ENCODE measurements at places on chromosomes 4 and X.

DNA sequence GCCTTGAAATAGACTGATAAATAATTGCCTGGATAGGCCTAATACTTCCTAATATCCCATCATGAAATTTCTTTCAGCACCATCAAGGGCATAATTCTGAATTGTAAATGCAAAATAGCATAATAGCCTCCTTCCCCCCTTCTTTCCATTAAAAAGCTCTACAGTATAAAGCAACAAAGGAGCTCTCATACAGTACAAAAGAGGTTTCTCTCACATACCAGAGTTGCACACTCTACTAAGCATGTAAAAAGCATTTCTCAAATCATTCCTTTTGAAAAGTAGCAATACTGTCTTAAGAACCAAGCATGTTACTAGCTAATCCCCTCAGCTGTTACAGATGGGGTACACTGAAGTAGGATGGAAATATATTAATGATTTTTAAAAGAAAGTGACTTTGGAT lies 509.0 kb downstream of the KLHL13 start:
- no peak for DNase-seq

GRCh38 chr4:99961711-99962110 lies 11.6 kb upstream of the H2AZ1 start:
- DNase-seq, result no peak

DNA sequence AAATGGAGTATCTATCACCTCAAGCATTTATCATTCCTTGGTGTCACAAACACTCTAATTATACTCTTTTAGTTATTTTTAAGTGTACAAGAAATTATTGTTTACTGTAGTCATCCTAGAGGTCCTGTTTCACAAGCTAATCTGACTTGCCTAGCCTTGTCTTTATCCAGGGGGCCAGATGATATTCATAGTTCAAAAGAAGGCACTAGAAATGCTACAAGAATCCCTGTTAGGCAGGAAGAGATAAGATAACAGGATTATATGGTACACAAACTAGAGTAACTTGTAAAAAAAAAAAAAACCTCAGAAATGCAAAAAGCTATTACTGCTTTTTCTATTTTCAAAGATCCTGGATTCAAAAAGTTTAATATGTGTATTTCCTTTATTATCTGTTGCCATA lies 95.8 kb downstream of the MBNL3 start:
- no peak for DNase-seq

DNA sequence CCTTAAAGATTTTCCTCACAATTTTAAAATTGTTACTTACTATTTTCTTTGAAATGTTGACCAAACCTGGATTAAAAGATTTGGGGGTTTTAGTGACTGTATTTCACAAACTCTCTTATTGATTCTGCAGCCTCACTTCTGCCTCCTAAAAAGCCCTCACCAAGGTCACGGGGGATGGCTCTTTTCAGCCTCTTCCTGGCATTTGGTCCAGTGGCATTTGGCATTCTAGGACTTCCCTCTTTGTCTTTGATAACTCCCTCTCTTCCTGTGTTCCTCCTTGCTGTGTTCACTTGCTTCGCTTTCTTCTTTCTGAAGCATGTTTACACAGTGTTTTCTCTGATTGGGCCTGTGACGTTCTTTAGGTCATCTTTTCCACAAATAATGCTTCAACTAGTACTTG lies 21.5 kb downstream of the PKD2 start:
- DNase-seq, result no peak

- no peak for DNase-seq
Observed at GRCh38 chr4:11529625-11530201, 101.0 kb upstream of the HS3ST1 start.

- no peak for DNase-seq
Observed at GRCh38 chr4:10893395-10893794, 208.8 kb upstream of the CLNK start.

DNA sequence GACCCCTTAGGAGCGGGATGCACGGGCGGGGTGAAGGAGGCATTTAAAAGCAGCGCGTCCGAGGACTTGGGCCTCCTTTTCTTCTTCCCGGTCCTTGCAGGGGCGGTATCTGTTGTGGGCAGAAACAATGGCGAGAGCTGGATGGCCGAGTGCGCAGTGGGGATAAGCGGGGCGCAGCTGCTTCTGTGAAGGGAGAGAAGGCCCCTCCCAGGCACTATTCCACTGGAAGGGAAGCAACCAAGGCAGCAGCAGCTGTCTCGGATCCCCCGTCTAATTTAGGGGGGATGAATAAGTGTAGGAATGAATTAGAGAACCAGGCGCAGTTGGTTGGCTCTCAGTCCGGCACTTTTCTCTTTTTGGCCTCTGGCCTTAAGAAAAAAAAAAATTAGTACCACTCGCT lies 995 bp downstream of the SMARCA5 start:
- DNase-seq, result no peak

- DNase-seq, result no peak
Observed at GRCh38 chr4:108031427-108032083, 41.9 kb downstream of the HADH start.

- no peak for DNase-seq
Observed at GRCh38 chr4:112061207-112061817, 83.9 kb upstream of the FAM241A start.

GRCh38 chr4:138890891-138891570 lies 124.5 kb upstream of the NOCT start:
- no peak for DNase-seq

- no peak for DNase-seq
Observed at GRCh38 chr4:145218251-145218650, 37.9 kb upstream of the OTUD4 start.

DNA sequence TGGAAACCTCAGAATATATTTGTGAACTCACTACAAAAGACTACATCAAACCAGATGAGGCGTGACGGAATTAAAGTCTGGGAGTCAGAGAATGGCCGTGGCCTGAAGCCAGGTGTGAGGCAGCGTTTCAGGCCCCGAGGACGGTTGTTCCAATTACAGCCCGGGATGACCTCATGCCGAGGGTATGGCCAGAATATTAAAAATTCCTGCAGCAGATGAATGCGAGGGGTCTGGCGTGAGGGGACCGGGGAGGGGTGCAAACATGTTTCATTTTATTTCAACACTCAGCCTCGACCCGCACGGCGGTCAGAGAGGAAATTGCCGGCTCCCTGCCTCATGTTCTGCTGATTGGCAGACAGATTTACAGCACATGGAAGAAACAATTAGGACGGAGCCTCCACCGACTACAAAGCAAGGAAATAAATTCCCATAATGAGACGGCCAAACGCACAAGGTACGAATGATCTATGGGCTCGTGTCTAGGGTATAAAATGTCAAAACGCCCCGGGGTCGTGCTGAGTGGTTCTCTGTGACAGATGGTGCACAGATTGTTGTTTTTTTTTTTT lies 289.7 kb downstream of the SHOX start:
- no peak for DNase-seq

DNA sequence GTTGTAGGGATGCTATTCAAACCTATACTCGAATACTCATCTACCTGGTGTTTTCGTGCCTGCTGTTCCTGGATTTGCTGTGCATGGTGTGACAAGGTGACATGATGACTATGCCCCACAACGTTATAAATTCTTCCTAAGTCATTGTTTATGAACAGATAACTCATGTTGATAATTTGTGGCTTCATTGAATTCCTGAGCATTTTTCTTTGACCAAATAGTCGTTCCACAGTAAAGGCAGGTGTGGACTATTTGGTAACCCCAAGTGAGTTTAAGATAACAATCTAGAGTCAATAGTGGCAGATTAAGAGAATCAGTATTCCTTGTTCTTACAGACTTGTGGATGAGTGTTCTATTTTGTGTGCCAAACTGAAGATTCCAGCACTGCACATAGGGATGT lies 59.9 kb downstream of the SNX25 start:
- no peak for DNase-seq

DNA sequence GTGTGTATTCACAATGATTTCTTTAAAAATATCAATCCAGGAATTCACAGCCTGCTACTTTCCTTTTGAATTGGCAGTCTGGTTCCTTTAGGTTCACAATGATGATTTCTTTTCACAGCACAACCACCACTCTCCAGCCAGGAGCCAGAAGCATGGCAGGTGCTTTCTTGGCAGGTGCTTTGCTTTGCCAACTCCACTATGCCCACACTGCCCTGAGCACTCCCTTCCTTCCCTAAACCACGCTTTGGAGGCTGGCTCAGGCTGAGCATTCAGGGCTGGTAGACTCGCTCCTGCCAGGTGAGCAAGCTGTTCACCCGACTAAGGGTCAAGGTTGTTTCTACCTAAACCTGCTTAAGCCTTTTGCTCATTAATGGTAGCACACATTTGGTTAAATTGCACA lies 184.5 kb downstream of the SH3KBP1 start:
- DNase-seq, result no peak

- DNase-seq, result no peak
Observed at GRCh38 chr4:88187766-88188165, 29.3 kb upstream of the ABCG2 start.

- DNase-seq, result no peak
Observed at GRCh38 chr4:74751247-74751646, 43.1 kb downstream of the BTC start.

GRCh38 chr4:125101719-125102118 lies 213.0 kb upstream of the FAT4 start:
- no peak for DNase-seq

DNA sequence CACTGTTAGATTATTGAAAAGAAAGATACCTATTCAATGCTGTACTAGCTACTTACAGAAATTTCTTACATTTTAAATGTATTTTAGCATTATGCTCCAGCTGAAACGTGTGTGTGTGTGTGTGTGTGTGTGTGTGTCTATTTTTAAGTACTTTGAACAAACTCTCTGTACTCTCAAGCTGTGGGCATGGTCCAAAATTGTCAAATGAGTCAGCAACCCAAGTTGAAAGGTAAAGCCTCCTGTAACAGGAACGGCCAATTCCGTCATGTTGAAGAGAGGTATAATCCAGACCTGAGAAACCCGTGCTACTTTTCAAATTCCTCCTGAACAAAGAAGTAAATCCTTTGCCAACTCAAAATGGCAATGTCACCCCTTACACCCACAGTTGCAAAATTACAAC lies 20.5 kb downstream of the MAOB start:
- DNase-seq, result no peak

- DNase-seq, result no peak
Observed at GRCh38 chrX:122622795-122623194, 561.3 kb upstream of the GRIA3 start.

GRCh38 chr4:134650461-134650860 lies 448.9 kb upstream of the PABPC4L start:
- no peak for DNase-seq

DNA sequence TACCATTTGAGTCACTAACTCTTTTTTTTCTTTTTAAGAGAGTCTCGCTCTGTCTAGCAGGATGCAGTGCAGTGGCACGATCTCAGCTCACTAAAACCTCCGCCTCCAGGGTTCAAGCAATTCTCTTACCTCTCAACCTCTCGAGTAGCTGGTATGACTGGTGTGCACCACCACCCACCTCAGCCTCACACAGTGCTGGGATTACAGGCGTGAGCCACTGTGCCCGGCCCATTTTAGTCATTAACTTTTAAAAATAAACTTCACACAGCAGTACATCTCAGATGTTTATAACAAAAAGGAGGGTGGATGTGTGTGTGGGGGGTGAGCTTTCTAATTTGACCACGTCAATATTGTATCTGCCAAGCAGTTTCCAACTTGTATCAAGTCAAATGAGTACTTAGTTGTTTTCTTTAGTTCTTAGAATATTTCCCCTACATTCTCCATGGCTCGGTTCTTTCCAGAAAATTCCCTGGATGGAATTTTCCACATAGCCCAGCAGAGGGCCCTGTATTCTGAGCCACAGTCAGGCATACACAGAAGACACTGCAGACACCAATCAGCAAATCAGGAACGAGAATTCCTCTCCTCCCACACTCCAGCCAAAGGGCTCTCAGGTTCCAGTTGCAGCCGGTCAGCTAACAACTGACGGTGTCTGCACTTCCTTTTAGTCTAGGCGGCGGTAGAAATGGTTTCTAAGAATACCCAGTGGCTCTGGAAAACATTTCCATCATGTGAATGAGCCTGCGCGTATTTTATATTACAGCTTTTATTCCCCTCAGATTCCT lies 20.1 kb upstream of the ARAF start:
- DNase-seq, result no peak

GRCh38 chr4:130851107-130851506 lies 1755.2 kb downstream of the C4orf33 start:
- no peak for DNase-seq

DNA sequence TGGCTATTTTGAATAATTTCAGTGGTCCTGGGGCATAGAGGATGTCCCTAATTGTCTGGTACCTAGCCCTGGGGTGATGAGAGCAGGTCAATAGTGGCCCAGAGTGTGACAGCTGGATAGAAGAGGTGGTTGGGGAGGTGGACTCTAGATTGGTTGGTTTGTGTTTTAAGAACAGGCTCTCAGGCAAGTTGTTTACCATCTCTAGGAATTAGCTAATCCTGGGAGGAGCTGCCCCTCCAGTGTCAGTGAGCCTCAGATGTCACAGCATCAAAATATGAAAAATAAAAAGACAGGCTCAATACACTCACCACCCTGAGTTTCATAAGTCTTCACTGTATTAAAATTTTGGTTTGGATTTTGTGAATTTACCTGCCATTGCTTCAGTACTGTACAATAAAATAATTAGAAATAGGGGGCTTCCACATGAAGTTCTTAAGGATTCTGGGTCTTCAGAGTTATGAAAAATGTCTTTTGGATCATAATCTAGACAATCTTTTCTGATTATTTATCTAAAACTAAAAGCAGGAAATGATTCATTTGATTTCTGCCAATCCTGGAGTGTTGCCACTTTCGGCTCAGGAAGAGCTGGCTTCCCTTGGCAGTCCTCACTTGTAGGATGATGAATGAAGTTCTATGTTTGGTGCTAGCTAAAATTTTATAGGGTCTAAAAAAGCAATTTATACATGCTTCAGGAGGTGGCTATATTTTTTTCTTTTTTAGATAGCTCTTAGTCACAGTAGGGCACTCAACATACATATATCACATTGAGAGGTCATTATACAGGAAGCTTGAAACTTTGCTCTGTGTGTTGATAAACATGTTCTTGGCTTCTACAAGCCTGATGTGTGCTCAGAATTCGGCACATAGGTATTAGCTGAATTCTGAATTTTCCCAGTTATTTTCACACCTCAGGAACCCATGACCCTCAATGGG lies 395.1 kb downstream of the RAB28 start:
- DNase-seq, result no peak

DNA sequence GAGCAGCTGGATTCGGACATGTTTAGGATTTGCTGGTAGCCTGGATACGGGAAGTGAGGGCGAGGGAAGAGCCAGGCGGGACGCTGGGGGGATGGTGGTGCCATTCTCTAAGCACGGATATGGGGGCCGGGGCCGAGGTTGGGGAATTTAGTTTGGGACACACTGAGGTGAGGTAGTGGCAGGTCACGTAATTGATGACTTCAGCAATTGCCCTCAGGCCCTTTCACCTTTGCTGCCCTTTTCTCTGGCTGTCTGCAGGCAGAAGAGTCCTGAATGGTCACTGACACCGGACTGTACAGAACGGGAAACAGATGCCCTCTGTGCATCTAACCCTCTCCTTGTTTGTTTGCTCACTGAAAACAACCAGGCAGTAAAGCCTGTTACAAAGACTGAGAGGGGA lies 16.9 kb upstream of the HMGB3 start:
- no peak for DNase-seq

- DNase-seq, result no peak
Observed at GRCh38 chr4:155392481-155393184, 15.9 kb upstream of the MAP9 start.

All from activated CD8-positive, alpha-beta memory T cell treated with anti-CD3 and anti-CD28 coated beads for 1 hour (primary cell).